ENCODE measurements at places on chromosomes 16 and 17.

GRCh38 chr16:79697562-79698112 lies 97.1 kb upstream of the MAF start:
- no peak for DNase-seq

- no peak for DNase-seq
These were observed 26.6 kb upstream of the C17orf107 start for GRCh38 chr17:4872786-4873185.

GRCh38 chr16:57899771-57900661 lies 70.9 kb downstream of the CNGB1 start:
- DNase-seq, result no peak

DNA sequence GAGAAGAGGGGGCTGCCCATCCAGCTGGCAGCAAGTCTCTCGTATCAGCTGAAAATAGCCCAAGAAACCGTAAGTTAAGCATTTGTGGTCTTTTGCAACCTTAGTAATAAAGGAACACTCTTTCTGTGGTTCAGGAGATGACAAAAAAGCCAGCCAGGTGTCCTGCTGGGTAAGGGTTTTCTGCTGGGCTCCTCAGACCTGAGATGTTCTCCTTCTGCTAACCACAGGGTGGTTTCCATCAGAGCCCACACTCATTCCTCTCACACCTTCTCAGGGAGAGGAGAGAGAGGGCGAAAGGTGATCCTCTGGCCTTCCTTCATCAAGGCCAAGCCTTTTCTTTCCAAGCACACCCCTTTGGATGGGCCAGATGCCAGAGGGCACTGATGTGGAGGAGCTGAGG lies 70.7 kb downstream of the TEX14 start:
- no peak for DNase-seq

GRCh38 chr17:44409309-44410028 lies 20.0 kb upstream of the ITGA2B start:
- no peak for DNase-seq

- no peak for DNase-seq
These were observed 1.1 kb downstream of the TSEN54 start for GRCh38 chr17:75517297-75517865.

DNA sequence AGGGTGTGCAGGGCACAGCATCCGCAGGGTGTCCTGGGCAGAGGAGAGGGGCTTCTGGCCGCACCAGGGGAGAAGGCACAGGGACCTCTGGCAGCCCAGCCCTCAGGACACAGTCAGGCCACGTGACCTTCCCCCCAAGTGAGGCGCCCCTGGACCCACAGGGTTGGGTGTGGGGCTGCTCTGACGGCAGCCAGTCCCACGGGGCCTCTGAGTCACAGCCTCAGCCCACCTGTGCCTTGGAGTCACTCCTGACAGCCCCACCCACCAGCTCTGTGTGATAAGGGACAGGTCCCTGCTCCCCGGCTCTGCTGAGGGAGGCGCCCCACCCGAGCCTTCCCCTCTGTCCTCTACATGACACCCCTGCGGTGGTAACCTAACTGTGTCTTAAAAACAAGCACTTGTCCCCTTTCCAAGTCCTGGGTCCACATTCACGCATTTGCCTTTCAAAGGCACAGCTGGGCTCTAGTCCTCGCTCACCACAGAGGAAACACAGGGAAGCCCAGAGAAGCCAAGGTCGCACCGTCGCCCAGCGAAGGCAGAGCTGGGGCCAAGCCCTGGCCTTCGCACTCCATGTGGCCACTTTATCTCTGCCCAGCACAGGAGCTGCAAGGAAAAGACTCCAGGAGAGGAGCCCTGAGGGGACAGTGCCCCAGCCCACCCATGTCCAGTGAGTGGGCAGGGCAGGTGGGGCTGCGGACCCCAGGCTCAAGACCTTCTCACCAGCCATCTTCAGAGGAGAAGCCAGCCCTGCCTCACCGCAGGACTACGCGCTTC lies 5.1 kb upstream of the NPTX1 start:
- no peak for DNase-seq

- no peak for DNase-seq
These were observed 61.3 kb downstream of the C16orf95 start for GRCh38 chr16:87255866-87256265.

GRCh38 chr17:70776441-70776840 lies 607.1 kb downstream of the KCNJ2 start:
- no peak for DNase-seq

DNA sequence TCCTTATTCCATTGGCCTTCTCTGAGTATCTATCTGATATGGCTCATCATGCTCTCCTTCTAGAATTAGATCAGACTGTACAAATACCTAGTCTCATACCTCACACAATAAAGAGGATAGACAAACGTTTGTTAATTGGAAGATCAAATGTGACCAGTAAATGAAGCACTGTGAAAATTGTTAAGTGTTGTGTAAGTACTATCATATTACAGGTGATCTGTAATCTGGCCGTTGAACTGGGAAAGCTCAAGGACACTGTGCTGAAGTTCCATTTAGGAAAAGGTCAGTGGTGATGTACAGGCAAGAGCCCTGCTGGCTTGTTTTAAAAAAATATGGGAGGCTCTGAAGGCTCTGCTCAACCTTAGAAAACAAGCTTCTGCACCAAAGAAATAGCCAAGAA lies 38.5 kb upstream of the CORO6 start:
- no peak for DNase-seq

GRCh38 chr16:87958632-87959031 lies 7.4 kb downstream of the BANP start:
- no peak for DNase-seq

- no peak for DNase-seq
These were observed 325.3 kb downstream of the UTP18 start for GRCh38 chr17:51585514-51586104.

- no peak for DNase-seq
These were observed 126.2 kb downstream of the MRM1 start for GRCh38 chr17:36727577-36727976.

- no peak for DNase-seq
These were observed 150.1 kb downstream of the RAB11FIP4 start for GRCh38 chr17:31541559-31541958.

DNA sequence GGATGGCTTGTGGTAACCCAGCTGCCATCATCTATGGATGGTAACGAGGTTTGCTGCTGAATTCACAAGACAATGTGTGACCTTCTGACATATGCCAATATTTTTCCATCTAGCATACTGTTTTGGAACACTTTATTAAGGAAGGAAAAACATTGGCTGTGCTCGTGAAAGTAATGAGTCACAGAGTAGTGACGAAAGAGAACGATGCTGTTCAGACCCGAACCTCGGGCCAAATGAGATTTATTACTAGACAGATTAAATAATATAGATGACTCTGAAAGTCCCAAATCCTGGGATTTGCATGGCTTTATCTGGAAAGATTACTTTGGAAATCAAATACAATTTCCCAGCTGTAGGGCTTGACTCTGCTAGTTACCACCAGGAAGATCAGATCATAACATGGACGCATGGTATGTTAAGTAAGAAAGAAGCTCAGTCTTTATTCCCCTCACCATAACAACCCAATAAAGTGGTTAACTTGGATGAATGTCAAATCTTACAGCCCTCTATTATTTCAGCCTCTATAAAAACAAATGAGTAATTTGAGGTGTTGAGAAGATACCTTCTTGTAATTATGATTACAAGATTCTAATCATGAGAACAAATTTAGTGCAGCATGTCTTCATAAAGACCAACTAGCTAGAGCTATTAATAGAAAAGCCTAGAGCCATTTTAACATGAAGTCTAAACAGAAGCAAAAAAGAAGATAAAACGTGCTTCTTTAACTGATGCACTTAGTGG lies 32.6 kb downstream of the ERN1 start:
- DNase-seq, result no peak

DNA sequence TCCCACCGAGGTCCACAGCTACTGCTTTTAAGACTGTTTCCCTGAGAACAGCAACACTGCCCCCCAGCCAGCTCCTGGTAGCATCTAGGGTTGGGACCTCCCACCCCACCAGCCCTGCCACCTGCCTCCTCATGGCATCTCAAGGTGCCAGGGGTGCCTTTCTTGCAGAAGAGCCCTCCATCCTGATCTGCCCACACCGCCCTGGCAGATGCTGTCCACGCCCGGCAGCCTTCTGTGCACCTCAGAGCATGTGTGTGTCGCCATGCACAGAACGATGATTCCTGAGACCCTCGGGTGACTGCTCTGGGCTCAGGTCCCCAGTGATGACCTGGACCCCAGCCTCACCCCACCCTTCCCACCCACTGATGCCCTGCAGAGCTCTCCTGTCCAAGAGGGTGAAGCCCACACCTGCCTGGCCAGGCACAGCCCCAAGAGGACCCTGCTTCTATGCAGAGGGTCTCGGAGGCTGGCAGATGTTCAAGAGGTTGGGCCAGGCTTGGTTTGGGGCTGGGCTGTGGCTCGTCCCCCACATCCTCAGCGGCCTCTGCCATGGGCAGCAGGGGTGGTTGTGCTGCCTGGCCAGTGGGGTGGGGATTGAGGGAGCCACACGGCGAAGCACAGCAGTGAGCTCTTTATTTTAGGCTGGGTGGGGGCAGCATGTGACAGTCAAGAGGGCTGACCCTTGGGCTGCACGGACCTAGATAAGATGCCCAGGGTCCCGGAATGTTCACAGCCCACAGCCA lies 5.2 kb upstream of the SPATA2L start:
- DNase-seq, result no peak

DNA sequence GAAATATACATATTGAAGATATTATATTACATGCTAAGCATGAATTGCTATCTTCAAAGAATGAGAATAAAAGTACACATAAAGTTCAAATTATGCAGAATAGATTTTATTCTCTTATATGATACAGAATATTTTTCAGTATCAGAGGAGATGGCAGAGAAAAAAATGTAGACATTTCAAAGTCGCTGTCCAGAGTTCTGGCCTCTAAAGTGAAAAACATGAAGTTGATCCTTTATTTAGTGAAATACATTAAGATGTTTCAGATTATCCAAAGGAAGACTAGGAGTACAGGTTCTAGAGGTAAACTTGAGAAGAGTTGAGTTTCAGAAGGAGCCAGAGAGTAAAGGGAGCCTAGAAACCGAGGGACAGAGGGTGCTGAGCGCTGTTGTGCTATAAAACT lies 303.6 kb downstream of the UTP18 start:
- no peak for DNase-seq

DNA sequence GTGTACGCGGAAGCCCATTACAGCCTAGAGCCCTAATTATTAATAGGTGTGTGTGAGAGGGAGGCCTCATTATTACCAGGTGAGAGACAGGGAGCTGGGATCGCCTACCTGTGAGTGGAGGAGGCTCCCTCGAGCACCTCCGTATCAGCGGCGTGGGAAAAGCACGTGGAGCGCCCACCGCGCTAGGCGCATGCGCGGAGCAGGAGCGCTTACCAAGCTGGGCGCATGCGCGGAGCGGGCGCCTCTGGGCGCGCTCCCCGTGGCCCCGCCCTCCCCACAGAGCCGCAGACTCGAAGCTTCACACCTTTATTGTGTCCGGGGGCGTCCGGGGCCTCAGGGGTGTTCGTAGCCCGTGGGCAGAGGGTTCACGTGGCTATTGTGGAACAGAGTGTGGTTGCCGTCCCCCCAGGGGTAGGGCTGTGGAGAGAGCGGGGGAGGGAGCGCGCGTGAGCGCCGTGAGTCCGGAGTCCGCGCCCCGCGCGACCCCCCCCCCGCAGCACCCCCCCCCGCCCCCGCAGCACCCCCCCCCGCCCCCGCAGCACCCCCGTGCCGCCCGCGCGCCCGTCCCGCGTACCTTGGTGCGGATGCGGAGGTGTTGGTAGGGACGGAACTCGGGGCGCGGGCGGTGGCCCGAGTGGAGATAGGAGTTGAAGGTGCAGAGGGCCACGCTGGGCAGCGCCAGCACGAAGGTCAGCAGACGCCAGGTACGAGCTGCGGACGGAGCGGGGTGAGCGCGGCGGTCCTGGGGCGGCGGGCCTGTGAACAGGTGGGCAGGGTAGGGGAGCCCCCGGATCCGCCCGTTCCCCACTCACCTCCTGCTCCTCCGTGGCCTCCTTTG lies 500 bp downstream of the COX6A2 start:
- no peak for DNase-seq

- DNase-seq, result no peak
These were observed 58.1 kb downstream of the ZDHHC7 start for GRCh38 chr16:84953190-84953746.

- DNase-seq, result no peak
These were observed 5.0 kb upstream of the ARHGAP27 start for GRCh38 chr17:45437465-45438283.

- peak; percentile 64 for DNase-seq
These were observed 27.3 kb downstream of the TBC1D16 start for GRCh38 chr17:80008383-80008840.

DNA sequence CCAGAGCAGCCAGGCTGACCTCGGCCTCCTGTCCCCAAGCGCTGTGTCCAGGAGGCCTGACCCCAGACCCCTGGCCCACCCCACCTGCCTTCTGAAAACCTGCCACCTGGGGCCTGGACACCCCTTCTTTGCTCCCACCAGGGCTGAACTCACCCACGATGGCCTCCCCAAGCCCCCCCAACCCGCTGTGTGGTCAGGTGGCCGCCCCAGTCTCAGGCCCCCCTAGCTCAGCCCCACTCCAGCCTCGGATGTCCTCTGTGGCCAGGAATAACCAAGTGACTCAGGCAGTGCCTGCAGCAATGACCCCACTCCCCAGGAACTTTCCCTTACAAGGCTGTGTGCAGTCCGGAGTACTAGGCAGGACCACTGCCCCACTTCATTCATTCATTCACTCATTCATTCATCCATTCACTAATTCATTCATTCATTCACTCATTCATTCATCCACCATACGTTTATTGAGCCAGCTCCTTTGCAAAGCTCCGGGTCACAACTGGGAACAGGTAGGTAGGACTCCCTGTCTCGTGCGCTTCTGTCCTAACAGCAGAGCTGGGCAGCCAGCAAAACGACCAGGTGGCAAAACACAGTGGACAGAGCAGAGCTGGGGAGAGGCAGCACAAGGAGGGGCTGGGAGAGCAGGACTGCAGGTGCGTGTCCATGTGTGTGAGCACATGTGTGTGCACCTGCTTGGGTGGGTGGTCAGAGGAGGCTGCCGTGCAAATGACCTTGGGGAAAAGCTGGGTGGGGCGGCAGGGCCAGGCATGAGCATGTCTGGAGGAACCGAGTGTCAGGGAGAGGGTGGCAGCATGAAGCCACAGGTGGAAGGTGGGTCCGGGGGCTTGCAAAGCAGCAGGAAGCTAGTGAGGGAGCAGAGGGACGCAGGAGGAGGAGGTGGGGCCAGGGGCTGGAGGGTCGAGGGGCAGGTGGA lies 75.8 kb upstream of the CBX4 start:
- no peak for DNase-seq

GRCh38 chr17:39919087-39919683 lies 750 bp upstream of the GSDMB start:
- no peak for DNase-seq

- DNase-seq, result no peak
These were observed 47.8 kb downstream of the IKZF3 start for GRCh38 chr17:39816272-39816671.

DNA sequence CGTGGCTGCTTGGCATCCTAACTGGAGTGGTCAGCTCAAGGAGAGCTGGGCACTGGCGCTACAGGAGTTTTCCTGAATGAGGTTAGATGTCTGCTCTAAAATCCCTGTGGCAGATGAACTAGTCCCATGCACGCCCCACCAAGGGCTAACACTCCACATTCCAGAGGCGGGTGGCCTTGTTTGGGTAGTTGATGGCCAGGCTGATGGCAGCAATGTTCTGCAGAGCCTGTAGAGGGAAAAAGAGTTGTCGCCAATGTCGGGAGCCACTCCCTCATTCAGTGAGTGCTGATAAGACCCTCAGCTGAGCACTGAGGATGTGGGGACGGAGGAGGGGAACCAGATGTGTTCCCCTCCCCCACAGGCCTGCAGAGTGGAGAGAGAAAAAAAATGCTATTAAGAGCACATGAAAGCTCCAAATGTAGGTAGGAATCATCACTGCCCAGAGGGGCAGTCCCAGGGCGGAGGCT lies 42.5 kb upstream of the ATP2A3 start:
- no peak for DNase-seq

- DNase-seq, result no peak
These were observed 15.8 kb upstream of the GHDC start for GRCh38 chr17:42210046-42210445.

GRCh38 chr17:18094409-18094807 lies 6.7 kb downstream of the DRG2 start:
- DNase-seq, result no peak
